ENCODE measurements at places on chromosomes 7 and 10.

DNA sequence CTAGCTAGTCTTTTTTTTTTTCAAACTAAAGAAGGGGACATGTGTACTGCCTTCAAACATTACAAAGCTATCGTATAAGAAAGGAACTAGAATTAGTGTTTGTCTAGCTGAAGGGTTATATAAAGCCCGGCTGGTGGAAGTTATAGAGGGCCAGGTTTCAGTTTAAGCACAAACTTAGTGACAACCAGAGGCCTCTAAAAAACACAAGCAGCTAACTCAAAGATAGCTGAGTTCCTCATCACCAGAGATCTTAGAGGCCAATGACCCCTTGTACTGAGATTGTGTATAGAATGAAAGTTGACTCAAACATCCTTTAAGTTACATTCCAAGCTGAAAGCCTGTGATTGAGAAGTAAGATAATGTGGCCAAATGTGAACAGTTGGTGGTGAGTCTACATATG lies 28.1 kb upstream of the SGMS1 start:
- no peak for DNase-seq

GRCh38 chr10:103193820-103194529 lies 903 bp upstream of the NT5C2 start:
- DNase-seq: no peak

DNA sequence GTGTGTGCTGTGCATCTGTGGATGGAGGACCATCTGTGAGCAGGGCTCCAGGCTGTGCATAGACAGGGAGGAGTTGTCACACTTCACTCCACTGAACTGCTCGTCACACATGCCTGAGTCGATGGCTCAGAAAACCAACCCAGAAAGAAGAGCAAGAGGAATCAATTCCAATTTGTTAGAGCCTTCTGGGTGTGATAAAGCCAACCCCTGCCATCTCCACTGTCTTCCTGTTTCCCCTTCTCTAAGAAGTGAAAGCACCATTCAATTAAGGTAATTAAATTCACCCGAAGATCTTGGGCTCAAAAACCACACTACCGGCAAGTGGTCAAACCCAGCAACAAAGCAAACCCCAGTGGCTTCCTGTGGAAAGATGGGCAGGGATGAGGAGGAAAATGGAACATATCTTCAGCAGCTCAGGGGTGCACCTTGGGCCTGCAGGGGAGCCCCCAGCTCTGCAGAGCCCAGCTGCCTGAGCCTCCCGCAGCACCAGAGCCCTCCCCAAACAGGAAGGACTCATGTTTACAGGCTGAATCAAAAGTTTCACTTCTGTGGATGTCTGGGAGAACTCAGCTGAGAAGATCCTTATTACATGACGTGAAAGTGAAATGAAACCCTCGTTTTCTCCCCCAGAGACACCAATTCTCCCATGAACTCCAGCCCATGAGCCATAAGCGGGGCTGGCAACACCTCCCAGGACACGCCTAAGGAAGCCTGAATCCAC lies 10.9 kb downstream of the C10orf71 start:
- no peak for DNase-seq

GRCh38 chr7:110454713-110455112 lies 636.2 kb upstream of the LRRN3 start:
- DNase-seq: no peak

DNA sequence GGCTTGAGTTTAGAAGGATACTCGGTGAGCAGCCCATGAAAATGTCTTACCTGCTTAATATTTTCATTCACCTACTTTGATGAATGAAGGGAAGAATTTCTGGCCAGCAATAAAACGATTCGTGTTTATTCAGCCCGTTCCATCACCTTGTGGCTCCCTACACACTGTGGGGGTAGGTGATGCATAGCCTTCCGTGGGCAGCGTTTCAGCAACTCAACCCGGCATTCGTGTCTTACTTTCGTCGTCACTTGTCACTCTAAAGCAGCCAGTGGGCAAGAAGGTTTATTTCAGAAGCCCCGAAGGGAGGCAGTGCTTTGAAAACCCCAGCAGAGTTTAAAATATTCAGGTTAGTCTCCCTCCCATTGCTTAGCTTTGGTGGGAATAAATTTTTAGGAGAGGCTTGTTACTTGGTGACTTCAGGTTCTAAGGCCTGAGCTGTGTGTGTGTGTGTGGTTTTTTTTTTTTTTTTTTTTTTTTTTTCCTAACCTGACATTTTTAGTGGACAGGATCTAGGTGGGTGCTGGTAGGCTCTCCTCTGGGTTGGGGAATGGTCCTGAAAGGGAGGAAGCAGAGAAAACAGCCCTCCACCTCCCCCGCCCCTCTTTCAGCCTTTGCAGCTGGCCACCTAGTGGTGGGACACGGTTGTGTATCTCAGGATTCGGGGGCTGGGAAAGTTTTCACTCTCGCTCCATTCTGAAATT lies 1.8 kb downstream of the GRK5 start:
- peak; percentile 72 for DNase-seq

DNA sequence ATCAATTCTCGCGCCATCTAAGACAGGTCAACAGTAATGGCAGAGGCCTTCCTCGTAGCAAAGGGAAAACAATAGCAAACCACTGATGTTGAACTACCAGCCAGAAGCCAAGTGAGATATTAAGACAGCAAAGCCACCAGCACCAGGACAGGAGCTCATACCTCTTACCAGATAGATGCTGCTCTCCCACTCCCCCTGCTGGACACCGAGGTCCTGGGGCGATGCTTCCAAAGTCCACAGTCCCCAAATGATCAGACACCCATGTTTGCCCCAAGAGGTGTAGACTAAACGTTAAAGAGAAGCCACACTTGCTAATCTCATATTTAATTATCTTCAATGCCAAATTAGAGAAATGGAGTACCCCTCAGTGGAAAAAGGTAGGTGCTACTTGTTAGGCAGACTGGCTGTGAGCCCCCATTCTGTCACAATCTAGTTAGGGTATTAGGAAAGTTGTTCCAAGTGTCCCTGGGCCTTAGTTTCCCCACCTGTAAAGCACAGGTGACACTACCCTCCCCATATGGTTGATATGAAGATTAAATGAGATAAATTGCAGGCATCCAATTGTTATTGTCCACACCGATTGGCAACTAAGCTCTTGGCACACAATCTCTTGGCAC lies 39.9 kb downstream of the TOMM7 start:
- peak; percentile 85 for DNase-seq

- DNase-seq: no peak
Measured at GRCh38 chr10:96585736-96586418, 935 bp downstream of the TM9SF3 start.

DNA sequence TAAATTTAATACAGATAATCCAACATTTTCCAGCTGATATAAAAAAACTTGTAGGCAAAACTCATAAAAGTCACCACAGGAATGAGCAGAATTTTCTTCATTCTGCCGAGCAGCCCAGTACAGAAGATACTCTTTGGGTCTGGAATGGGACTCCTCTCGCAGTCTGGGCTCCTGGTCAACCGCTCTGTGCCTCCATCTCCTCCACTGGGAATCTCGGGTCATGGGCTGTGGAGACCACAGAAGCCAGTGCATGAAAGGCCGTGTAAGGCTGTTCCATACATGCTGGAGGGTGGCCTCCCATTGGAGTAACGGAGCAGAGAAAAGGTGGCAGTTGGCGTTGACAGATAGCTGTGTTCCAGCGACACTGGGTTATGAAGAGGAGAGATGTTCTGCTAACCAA lies 616.4 kb upstream of the MGMT start:
- no peak for DNase-seq

GRCh38 chr7:33041631-33042428 lies 20.7 kb downstream of the NT5C3A start:
- no peak for DNase-seq

DNA sequence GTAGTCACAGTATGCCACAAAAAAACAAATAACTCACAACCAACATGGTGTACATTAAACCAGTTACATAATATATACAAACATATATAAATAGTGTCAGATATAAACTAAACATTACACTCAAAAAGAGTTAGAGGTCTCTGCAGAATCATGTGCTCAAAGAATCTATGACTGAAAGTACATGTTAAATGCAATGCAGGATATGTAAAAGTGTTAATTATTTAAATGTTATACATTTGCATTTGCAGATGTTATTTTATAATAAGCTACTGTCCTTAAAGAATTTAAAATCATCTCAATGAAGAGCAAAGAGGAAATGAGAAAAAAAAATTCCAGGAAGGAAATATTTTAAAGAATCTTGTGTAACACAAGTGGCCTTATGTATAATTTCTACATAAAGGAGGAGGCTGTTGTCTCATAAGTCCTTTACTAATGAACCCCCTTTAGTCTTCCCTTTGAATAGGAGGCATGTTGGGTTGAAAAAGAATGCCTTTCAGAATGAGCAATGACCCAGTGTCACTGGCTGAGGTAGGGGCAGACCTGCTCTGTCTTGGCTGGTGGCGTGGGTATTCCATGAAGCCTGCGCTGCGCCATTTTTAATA lies 148.9 kb downstream of the ITGA8 start:
- DNase-seq: no peak

DNA sequence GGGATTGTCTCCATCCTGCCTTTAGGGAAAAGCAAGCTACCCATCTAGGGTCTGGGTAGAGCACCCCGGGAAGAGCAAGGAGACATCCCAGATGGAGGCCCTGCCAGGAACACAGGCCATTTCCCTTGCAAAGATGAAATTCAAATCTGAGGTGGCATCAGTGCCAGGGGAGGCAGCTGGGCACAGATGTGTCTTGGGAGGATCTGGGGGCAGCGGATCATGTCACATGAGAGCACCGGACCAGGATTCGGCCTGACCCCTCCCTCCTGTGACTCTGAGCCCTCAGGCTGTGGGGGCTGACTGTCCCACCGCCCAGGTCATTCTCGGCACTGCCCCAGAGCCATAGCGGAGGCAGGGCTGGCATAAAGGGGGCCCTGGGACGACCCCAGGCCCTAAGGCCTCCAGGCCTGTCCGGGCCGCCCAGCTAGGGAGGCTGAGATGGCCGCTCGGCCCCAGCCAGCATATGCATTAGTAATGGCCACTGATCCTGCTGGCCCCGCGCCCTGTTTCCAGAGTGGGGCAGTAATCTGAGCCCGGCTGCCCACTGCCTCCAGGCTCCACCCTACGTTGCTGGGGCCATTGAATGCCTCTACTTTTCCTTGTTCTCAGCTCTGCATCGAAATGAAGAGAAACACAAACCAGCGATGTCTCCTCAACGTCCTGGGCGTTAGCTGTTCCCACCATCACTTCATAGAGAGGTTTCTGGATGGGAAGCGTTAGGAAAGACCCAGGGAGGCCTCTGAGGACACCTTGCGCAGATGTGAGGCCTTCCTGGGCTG lies 148.5 kb downstream of the UBE2H start:
- no peak for DNase-seq

DNA sequence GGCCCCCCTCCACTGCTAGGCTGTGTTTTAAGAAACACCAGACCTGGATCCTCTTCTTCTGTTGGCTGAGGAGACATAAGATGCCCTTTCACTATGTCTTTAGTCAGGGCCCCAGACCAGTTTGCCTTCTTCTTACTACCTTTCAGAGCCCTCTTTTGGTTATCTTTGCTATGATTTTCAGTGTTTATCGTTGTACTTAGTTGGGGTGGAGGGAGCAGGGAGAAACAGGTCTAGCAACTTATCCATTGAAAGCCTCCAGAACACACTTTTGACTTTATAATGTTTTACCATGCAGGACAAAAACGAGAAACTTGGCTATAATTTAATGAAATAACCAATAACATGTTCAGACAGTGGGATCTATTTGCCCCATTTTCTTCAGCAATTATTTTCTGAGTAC lies 525.2 kb downstream of the TNS3 start:
- no peak for DNase-seq

DNA sequence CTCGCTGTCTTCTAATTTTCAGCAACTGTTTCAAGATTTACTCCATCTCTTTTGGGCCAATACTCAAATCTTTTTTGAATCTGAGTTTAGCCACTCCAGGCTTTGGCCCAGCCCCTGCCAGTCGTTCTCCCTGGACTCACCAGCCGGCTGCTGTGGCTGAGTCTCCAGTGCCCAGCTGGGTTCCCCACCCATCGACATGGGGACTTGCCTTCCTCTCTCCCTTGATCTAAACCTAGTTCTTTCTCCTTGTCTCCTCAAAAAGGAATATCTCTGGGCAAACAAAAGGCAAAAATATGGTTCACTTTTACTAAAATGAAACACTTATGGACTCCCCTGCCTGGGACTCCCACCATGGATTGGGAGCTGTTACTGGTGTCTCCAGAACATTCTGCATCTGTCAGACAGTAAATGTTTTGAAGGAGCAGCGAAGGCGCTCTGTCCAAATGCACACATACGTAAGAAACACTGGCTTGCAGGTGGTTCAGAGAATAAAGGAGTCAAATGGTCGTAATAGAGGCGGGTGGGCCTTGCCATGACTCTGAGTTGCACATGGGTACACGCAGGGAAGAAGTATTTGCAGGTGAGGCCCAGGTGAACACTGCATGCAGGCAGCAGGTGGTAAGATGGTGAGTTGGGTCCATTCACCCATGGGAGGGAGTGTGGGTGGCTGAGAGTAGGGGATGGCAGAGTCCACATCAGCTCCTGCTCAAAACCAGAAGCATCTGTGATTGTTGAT lies 35.5 kb upstream of the HABP2 start:
- DNase-seq: no peak

DNA sequence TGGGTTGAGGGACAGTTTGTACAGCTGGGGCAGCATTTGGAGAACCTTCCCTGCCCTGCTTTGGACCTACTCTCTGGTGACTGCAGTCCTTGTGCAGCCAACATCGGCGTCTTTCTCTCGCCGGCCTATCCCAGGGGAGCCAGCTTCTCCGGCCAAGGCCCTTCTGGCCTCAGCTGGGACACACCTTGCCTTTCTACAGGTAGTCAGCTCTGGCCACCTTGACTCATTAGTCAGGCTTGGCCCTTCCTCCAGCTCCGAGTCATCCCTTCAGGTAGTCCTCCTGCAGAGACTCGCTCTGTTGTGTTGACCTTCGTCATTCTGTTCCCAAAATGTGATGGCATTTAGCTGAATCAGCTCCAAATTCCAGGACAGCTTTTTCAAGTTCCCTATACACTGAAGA lies 145.0 kb upstream of the CHST15 start:
- no peak for DNase-seq

GRCh38 chr7:84462259-84462658 lies 267.7 kb upstream of the SEMA3A start:
- DNase-seq: no peak

DNA sequence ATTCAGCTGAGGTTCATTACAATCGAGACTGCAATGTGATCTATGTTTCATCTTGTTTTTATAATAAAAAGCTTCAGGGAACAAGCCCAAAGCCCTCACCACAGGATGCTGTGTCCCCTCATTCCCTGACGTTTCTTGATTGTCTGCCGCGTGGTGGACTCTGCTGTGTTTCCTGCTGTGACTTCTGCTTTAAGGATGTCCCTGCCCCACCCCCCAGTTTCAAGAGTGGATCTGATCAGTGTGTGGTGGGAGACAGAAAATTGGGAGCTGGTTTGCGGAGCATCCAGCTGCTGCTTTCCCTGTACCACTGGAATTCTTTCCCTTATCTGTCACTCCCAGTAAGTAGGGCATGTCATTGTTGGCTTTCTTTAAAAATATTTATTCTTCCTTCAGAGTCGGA lies 86.2 kb downstream of the CREM start:
- DNase-seq: no peak

- DNase-seq: no peak
Measured at GRCh38 chr7:79361214-79361613, 92.3 kb downstream of the MAGI2 start.
